Coronary artery (tissue), 2 donors: ENCODE measurements at places on chromosomes 13 and 19.

DNA sequence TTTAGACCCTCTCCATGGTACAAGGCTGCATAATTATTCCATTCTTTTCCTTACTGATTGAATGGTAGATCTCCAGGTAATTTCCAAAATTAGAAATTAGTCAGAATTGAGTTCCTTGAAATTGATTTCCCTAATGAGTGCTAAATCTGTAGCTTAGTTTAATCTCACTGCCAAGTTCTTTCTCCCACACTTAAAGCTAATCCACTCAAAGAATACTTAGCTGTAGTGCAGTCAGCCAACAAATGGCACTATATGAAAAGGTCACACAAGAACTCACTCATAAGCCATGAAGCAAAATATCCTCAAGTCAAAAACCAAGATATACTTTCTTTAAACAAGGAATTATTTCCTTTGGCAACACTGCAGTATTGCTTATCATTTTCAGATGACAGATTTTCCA lies 62.0 kb downstream of the XPO4 start:
- DNase-seq, result no peak

DNA sequence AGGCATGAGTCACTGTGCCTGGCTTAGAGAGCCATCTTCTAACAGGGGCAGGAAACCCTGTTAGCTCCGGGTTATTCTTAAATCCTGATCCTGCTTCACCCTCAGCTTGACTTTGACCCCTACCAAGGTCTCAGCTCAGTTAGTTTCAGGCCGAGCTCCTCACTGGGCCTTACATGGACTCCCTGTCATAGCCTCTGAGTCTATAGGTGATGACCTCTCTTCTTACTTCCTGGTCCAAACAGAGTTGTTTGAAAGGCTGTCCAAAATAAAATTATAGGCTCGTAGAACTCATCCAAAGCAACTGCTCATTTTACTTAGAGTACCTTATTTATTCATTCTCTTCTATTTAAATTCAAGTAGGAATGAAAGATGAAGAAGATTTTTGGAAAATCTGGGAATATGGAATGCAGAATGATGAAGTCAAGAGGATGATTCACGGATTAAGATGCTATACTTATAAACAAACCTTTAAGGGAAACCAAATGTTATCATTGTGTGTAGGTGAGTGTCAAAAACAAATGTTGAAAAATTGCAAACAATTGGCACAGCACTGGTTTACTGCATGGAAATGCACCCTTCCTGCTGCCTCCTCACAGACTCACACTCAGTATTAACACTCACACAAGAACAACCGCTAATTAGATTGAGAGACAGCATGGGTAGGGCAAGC lies 174.1 kb downstream of the RGCC start:
- no peak for DNase-seq

DNA sequence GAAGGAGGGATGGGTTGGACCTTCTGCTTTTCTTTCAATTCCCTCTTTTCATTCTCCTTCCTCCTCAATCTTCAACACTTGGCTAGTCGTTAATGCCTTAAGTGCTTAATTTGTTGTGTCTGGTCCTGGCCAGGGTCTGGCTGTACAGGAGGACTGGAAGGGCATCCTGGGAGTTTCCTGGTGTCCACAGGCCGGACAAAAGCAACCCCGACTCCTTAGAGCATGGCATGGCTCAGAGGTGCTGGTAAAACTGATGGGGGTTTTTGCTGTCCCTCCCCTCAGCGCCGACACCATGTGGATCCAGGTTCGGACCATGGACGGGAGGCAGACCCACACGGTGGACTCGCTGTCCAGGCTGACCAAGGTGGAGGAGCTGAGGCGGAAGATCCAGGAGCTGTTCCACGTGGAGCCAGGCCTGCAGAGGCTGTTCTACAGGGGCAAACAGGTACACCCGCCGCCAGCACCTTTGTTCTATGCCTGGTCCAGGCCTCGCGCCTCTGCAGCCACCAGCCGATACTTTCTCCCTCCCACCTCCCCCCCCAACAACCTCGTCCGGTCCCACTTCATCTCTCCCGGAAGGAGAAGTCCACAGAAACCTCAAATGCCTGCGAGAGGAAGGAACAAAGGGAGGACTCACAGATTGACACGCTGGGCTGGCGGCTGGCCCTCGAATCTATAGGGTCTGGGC lies 1.4 kb downstream of the UHRF1 start:
- no peak for DNase-seq

- DNase-seq, result no peak
Observed at GRCh38 chr13:67620665-67621064, 390.5 kb upstream of the PCDH9 start.

DNA sequence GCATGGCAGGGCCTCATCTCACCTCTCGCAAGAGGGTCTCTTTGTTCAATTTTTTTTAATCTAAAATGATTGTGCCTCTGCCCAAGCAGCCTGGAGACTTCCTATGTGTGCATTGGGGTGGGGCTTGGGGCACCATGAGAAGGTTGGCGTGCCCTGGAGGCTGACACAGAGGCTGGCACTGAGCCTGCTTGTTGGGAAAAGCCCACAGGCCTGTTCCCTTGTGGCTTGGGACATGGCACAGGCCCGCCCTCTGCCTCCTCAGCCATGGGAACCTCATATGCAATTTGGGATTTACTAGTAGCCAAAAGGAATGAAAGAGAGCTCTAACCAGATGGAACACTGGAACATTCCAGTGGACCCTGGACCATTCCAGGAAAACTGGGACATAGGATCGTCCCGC lies 8.0 kb downstream of the FXYD3 start:
- DNase-seq, result peak; percentile 91

DNA sequence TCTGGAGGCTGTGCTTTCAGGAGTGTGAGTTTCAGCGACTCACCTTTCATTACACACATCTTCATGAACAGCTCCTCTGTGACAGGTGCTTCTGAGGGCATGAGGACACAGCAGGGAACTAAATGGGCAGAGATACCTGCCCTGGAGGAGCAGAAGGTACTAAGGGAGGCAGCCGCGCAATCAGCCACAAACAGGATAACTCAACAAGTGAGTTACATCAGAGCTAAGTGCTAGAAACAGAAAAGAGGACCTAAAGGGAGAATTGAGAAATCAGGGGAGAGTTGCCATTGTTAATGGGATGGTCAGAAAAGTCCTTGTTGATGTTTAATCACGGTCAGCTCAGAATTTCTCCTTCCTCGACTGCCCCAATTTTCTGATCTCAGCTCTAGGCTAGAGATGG lies 42.5 kb downstream of the SYDE1 start:
- no peak for DNase-seq

DNA sequence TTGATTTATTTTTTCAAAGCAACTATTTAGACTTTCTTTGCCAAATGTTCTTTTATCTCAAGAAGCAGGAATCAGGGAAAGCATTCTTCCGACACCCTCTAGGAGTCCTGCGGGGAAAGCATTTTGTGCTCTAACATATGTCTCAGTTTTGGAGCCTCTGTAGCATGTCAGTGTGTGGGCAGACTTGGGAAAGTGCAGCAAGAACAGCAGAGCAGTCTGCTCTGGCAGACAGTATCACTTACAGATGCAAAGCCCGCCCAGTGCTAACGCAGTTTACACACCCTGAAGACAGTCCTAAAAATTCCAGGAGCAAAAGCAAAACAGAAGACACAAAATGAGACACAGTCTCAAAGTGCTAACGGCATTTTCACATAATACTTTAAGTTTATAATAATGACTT lies 393.5 kb downstream of the KLF12 start:
- no peak for DNase-seq

- DNase-seq, result no peak
Observed at GRCh38 chr19:38281811-38282566, 17.6 kb downstream of the SPINT2 start.

DNA sequence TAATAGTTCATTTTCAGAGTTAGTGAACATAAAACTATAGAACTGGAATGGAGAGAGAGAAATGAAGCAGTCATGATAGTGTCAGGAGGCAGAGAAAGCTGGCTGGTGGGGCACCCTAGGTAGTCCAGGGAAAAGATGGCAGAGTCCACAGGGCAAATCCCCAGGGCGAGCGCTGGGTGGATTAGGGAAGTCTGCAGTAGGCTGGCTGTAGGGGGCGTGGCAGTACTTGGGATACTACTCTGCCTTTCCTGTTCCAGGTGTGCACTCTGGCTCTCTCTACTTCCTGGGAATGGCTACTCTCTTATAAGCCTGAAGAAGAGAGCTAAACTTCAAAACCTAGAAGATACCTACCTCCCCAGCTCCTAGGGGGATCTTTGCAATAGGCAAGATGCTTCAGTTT lies 232.9 kb upstream of the SLC10A2 start:
- no peak for DNase-seq

GRCh38 chr13:49342454-49342853 lies 94.7 kb downstream of the CDADC1 start:
- DNase-seq, result no peak

DNA sequence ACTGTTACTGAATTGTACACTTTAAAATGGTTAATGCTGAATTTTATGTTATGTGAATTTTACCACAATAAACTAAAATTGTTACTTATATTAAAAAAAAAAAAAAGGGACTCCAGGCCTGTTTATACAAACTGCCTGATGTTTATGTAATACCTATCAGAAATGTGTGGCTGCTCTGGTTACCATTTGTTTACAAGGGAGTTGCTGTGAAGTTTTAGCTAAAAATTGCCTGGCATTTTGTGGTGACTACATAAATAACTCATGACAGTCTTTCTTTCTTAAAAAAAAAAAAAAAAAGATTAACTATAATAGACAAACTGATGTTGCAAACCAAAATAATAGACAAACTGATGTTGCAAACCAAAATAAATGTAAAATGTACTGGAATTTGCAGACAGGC lies 71.8 kb downstream of the CDADC1 start:
- DNase-seq, result no peak

DNA sequence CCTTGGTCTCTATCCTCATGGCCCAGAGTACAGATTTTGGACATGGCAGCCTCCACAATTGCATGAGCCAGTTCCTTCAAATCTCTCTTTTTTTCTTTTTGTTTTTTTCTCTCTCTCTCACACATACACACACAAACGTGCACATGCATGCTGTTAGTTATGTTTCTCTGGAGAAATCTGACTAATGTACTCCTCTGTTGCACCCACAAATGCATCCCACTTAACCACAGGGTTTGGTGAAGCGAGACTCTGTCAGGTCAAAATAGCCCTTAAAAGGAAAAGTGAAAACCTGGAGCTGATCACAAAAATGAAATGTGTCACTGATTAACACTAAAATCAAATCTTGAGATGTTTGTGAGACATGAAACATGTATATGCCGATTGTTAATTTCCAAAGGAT lies 374.6 kb upstream of the ARGLU1 start:
- DNase-seq, result no peak

GRCh38 chr13:50267917-50268316 lies 252.7 kb downstream of the KCNRG start:
- no peak for DNase-seq

- no peak for DNase-seq
Observed at GRCh38 chr13:102197193-102197592, 204.7 kb downstream of the FGF14 start.

- no peak for DNase-seq
Observed at GRCh38 chr13:112638157-112638750, 50.3 kb upstream of the TUBGCP3 start.

GRCh38 chr13:29294821-29295220 lies 300.7 kb downstream of the SLC7A1 start:
- no peak for DNase-seq

DNA sequence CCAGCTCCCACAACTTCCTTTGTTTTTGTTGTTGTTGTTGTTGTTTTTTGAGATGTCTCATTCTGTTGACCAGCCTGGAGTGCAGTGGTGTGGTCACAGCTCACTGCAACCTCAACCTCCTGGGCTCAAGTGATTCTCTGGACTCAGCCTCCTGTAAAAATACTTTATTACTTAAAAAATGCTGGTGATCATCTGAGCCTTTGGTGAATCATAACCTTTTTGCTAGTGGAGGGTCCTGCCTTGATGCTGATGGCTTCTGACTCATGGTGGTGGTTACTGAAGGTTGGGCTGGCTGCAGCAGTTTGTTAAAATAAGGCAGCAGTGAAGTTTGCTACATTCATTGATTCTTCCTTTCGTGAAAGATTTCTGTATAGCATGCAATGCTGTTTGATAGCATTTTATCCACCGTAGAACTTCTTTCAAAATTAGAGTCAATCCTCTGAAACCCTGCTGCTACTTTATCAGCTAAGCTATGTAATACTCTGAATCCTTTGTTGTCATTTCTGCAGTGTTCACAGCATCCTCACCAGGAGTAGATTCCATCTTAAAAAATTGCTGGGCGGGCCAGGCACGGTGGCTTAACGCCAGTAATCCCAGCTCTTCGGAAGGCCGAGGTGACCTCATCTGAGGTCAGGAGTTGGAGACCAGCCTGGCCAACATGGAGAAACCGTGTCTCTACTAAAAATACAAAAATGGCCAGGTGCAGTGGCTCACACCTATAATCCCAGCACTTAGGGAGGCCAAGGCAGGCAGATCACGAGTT lies 18.0 kb downstream of the ARHGAP35 start:
- no peak for DNase-seq

GRCh38 chr19:52007451-52007805 lies 583 bp downstream of the ZNF615 start:
- DNase-seq, result no peak

DNA sequence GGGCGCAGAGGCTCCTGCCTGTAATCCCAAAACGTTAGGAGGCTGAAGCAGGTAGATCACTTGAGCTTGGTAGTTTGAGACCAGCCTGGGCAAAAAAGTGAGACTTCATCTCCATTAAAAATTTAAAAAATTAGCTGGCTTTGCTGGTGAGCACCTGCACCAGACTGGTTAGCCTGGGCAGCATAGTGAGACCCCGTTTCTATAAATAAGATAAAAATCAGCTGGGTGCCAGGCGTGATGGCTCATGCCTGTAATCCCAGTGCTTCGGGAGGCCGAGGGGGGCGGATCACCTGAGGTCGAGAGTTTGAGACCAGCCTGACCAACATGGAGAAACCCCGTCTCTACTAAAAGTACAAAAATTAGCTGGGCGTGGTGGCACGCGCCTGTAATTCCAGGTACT lies 32.4 kb downstream of the DPRX start:
- DNase-seq, result no peak

DNA sequence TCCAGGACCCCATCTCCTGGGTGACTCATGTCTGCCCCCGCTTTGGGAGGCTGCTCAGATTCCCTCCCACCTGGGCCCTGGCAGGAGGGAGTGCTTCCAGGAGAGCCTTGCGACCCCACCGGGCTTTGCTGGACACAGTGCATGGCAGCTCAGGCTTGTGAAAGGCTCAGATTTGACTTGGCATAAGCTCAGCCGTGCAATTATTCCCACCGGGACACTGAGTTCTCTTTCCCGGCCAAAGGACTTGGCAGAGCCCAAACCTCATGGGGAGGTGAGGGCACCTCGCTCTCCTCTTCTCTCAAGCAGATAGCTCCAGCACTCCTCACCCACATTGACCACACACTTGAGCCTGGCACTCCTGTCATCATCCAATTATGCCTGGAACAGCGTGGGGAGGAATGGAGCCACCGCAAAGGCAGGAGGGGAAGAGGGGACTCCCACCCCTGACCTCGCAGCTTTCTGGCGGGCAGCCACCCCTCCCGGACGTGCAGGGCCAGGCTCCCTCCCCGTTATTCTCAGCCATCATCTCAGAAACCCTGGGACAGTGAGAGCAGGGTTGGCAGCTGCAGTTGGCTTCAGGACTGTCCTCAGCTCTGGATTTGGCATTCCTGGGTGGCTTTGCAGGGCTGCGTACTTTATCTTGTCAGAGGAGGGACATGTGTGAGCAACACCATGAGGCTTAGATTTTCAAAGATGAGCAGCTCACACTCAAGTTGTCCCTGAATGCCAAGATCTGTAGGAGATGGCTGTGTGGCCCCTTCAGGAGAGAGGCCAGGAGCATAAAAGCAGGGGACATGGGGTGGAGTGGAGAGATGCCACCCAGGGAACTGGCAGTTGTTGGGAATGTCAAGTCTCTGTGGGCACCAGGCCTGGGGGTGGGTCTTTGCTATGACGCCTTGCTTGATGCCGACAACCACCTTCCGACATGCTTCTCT lies 306.2 kb downstream of the TEX29 start:
- DNase-seq, result no peak
